ENCODE measurements at places on chromosomes 1 and 21. TPM values are rescaled to one million over a fixed set of nuclear protein-coding genes. Genes with fewer than 3 reads are reported as not detected.

Gene LUZP1
- 24.8 TPM for total RNA-seq

Gene FMO5
- total RNA-seq: 0.10 TPM

Gene LORICRIN
- total RNA-seq: not detected

Gene MCOLN2
- 103 TPM for total RNA-seq

Gene SPATA1
- 2.4 TPM for total RNA-seq

Gene AKR7A3
- 1.1 TPM for total RNA-seq

Gene TMCC2
- total RNA-seq: 2.4 TPM

Gene ITLN1
- not detected for total RNA-seq

Gene RABGGTB
- total RNA-seq: 128 TPM

Gene ZZZ3
- total RNA-seq: 32.8 TPM

Gene IGFN1
- total RNA-seq: not detected

Gene FCGR1A
- total RNA-seq: not detected

Gene ARTN
- total RNA-seq: 2.9 TPM

Gene SLC5A9
- not detected for total RNA-seq

Gene E2F2
- total RNA-seq: 24.0 TPM

Gene MNDA
- 36.8 TPM for total RNA-seq

Gene HUNK
- not detected for total RNA-seq

Gene TFB2M
- 23.3 TPM for total RNA-seq

Gene MCM3AP
- 95.7 TPM for total RNA-seq

Gene PTPN7
- 99.8 TPM for total RNA-seq

Gene SAMD13
- 0.98 TPM for total RNA-seq

Gene PTPN14
- total RNA-seq: 2.0 TPM

Gene SLC45A1
- 0.29 TPM for total RNA-seq

Gene ASPM
- total RNA-seq: 36.9 TPM

Gene VWA5B1
- not detected for total RNA-seq

Gene FAM72D
- total RNA-seq: 8.6 TPM

Gene F5
- 0.72 TPM for total RNA-seq

Gene RNU1-1
- 2,403 TPM for total RNA-seq

Gene TNFRSF8
- 114 TPM for total RNA-seq

Gene RGS8
- 0.31 TPM for total RNA-seq

Gene CD244
- 0.35 TPM for total RNA-seq

Gene NPR1
- 0.56 TPM for total RNA-seq
